ENCODE measurements at places on chromosomes 1 and 21.

DNA sequence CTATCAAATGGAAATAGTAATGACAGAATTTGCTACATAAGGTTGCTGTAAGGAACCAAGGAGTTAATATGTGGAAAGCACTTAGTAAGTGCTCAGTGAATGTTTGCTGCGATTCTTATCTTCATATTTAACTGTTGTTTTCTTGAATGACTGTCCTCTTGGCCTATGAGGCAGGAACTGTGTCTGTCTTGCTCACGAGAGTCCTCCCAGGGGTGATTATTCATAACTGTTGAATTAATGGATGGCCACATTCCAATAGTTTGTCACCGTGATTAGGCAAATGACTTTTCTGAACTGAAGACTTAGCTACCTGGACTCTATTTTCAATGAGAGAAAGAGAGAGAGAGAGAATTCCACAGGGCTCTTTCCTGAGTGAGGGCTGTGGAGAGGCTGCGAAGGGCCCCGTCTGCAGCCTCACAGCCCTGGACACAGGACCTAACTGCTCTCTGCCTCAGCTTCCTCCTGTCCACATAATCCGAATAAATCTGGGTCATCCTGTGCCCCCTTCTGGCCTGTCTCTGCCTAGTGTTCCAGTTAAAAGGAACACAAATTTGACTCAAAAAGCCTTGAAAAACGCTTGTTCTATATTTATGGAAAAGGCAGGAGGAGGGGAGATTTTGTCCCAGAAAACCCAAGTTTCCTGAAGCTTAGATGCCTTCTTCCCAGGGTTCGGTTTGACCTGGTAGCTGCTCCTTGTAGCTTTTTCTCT is 8.5 kb downstream of the EDN2 start:
- no peak for DNase-seq

DNA sequence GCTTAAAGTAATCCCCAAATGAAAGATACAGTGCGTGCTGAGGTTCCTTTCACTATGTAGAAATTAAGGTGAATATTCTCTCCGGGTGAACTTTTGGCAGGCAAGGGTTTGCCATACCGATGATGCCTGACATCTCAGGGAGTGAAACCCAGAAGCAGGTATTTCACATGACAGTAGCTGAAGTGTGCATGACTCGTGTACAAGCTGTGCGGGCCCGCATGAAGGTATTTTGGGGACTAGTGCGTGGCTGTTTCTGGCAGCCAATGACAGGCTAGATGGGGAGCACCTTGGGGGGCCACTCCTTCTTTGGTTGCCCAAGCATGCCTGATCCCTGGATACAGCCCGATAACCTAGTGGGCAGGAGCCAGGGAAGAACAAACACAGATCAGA is 569.0 kb downstream of the SMYD3 start:
- no peak for DNase-seq

GRCh38 chr1:177596485-177596884 is 373.4 kb downstream of the SEC16B start:
- DNase-seq: no peak

- DNase-seq: no peak
Observed at GRCh38 chr1:209343511-209343910, 240.0 kb upstream of the CAMK1G start.

- DNase-seq: no peak
Observed at GRCh38 chr1:181079382-181079781, 9.1 kb upstream of the IER5 start.

- no peak for DNase-seq
Observed at GRCh38 chr1:65581119-65581518, 160.7 kb downstream of the LEPR start.

DNA sequence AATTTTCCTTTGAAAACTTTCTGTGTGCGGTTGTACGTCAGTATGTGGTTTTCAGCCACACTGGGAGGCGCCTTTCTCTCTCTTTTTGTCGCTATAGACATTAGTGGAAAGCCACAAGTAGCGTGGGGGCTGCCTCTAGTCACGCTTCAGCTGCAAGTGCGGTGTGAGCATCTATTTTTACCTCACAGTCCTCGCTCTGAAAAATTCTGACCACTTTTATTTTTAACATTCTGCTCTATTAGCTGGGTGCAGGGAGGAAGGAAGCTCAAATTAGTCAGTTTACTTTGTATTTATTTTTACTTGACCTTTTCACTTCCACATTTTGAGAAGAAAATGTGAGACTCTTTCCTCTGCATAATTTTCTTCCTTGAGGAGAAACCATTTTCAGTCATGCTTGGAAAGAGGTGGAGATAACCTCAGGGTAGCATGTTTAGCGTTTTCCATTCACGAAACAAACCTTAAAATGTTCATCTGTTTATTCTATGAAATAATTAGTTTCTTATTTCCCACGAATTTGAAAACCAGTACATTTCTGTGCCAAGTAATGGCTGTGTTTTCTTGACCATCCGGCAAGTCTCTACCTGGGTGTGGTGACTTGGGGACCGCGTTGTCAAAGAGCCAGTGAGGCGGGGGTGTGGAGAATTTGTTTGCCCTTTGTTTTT is 35.6 kb downstream of the ADARB1 start:
- DNase-seq: no peak
